Gastroesophageal sphincter (tissue), 4 donors: ENCODE measurements at places on chromosomes 11 and 22.

DNA sequence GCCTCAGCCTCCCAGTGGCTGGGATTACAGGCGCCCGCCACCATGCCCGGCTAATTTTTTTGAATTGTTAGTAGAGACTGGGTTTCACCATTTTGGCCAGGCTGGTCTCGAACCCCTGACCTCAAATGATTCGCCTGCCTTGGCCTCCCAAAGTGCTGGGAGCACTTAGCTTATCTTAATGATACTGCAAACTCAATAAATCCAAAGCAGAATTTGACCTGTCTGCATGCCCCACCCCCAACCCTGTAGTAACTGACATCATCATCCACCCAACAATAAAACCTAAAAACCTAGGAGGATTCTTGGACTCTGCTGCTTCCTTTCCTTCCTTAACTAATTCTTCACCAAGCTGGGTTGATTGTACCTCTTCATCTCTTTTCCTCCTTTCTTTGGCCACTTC lies 6.3 kb upstream of the ADSL start:
- no peaks in the 10 kb centered on the region for H3K4me1 ChIP-seq
- H3K27me3 ChIP-seq = no peaks in the 10 kb centered on the region
- ATAC-seq = no peak

DNA sequence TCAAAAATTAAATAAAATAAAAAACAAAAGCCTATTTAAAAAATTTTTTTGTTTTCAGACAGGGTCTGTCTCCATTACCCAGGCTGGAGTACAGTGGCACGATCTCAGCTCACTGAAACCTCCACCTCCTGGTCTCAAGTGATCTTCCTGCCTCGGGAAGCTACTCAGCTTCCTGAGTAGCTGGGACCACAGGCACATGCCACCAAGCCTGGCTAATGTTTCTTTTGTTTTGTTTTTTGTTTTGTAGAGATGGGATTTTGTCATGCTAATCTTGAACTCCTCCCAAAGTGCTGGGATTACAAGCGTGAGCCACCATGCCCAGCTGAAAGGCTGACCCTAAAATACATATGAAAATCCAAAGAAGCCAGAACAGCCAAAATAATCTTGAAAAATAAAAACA lies 20.4 kb upstream of the L3MBTL2 start:
- no peak for ATAC-seq
- H3K4me3 ChIP-seq = no peak overlapping the region
- H3K27me3 ChIP-seq = no peaks in the 10 kb centered on the region

GRCh38 chr22:19062139-19062942 lies 59.9 kb downstream of the DGCR2 start:
- ATAC-seq = no peak
- no peaks in the 10 kb centered on the region for H3K27me3 ChIP-seq
- no peak overlapping the region for H3K4me3 ChIP-seq
- H3K27ac ChIP-seq = no peak overlapping the region
- no peaks in the 10 kb centered on the region for H3K36me3 ChIP-seq

DNA sequence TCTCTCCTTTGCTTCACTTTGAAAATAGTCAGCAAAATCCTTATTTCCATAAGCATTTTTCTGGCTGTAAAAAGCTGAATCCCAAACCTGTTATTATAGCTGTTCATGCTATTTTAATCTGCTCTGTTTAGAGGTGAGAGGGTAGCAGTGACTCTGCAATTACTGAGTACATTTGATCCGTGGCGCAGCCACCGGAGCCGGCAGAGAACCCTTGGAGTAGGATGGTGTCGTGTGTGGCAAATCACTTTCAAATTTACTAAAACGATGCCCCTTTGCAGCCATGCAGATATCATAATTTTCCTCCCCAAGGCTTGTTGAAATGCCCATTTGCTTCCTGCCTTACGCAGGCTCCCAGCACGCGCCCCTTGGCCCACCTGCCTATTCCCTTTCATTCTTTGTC lies 69.6 kb downstream of the ZBTB16 start:
- ATAC-seq = no peak
- H3K27ac ChIP-seq = no peak overlapping the region
- H3K36me3 ChIP-seq = peaks cover 71% of the 10 kb centered on the region
- H3K4me3 ChIP-seq = no peak overlapping the region
- peaks cover 38% of the 10 kb centered on the region for H3K4me1 ChIP-seq

GRCh38 chr11:33110083-33110482 lies 51.2 kb downstream of the CSTF3 start:
- ATAC-seq = no peak
- no peaks in the 10 kb centered on the region for H3K4me1 ChIP-seq
- H3K36me3 ChIP-seq = no peaks in the 10 kb centered on the region
- H3K27me3 ChIP-seq = no peaks in the 10 kb centered on the region
- no peak overlapping the region for H3K4me3 ChIP-seq

DNA sequence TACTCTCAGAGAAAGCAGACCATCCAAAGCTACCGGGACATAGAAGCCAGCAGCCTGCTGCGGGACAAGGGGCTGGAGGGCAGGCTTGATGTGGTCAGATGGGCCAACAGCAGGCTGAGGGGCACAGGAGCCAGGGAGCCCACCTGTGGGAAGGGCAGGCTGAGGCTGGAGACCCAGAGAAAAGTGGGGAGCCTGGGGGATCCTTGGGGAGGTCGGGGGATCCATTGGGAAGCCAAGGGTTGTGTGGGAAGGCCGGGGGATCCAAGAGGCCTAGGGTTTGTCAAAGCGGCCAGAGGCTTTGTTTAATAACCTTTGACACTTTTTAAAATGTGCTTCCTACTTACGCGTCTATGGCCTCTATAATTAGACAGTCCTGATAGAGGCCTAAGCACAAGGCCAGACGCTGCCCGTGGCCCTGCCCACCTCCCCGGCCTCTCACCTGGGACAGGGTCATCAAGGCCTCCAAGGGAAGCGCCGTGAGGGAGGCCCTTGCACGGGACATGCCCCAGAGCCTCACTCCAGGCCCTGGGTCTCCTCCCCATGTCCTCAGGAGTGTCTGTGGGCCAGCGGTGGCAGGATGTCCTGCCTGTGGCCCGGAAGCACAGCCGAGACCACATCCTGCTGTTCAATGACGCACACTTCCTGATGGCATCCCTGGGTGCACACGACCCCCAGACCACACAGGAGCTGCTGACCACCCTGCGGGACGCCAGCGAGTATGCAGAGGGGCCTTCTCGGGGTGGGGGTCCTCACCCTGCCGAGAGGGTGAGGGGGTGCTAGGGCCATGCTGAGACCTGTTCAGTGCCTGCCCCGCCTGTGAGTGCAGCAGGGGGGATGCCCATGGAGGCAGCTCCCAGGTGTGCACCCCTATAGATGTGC lies 8.6 kb upstream of the GTSE1 start:
- peak overlapping the region; percentile 52 for H3K27ac ChIP-seq
- H3K27me3 ChIP-seq = no peaks in the 10 kb centered on the region
- ATAC-seq = peak; percentile 50

GRCh38 chr11:27414644-27415043 lies 51.6 kb upstream of the CCDC34 start:
- no peaks in the 10 kb centered on the region for H3K36me3 ChIP-seq
- H3K4me1 ChIP-seq = no peaks in the 10 kb centered on the region
- no peak overlapping the region for H3K4me3 ChIP-seq
- H3K27ac ChIP-seq = no peak overlapping the region
- ATAC-seq = no peak
- no peaks in the 10 kb centered on the region for H3K27me3 ChIP-seq

DNA sequence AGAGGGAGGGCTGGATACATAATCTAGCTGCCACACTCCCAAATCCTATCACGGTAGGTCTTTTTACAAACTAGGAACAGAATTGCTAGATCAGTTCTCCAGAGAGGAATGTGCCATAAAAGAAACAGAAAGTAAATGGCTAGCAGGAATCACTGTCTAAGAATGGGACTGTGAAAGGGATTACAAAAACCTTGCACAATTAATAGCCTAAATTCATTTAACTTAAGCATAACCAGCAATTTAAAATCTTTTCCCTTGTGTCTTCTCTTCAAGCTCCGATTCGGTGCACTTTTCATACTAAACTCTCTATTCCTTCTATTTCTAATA lies 35.2 kb downstream of the APOL5 start:
- no peaks in the 10 kb centered on the region for H3K27me3 ChIP-seq
- no peak overlapping the region for H3K4me3 ChIP-seq
- peaks cover 27% of the 10 kb centered on the region for H3K4me1 ChIP-seq
